ENCODE measurements at places on chromosomes 5 and 9.

DNA sequence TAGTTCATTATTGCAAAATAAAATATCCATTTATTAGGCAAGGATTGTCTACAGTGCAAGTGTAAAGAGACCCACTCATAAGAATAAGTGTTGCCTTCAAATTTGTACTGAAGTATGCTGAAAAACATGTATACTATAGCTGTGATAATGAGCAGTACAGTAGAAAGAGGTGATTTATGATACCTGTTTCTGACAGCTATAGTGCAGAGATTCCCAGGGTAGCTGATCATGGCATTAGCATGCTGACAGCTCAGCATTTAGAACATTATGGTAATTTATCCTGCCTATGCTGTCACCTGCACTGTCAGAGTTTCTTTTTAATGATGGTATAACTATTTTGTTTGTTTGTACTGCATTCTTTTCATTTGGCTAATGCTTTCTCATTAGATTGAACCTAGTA is 177.6 kb upstream of the TLX3 start:
- DNase-seq: no peak

DNA sequence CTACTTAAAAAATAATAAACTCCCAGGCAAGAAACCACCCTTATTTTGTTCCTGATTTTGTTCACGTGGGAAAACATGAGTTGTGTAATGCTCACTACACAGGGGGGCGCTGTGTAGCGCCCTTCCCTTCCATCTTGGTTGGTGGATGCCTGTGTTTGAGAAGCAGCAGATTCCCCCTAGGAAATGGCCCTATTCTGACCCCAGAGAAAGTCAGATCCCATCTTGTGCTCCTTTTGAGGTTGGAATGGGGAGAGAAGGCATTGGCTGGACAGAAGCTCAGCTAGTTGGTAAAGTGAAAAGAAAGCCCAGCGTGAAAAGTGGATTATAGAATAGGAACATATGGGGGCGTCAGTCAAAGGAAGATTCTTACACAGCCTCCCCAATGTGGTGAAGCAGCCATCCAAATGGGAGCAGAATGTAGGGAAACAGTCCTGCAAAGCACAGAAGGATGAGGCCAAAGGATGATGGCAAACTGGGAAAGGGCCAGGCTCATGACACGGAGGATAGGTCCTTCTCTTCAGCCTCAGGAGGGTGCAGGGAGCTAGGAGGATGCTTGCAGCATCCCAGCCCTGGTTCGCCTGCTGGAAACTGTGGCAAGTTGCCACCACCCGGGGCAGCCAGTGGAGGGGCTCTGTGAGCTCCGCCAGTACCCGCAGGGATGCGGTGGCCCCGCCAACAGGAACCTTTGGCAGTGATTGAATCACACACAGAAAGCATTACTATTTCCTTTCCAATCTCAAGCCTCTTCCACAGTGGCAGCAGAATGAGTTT is 314.2 kb upstream of the DAP start:
- DNase-seq: no peak

GRCh38 chr5:41747708-41748107 is 122.5 kb downstream of the OXCT1 start:
- DNase-seq: no peak

- DNase-seq: no peak
These were observed 539.9 kb downstream of the BRINP1 start for GRCh38 chr9:118829334-118829733.

GRCh38 chr9:110932863-110933262 is 105.4 kb downstream of the LPAR1 start:
- DNase-seq: no peak

Data from activated CD4-positive, alpha-beta T cell treated with anti-CD3 and anti-CD28 coated beads for 24 hours (primary cell).